ENCODE measurements at places on chromosomes 4 and X.

DNA sequence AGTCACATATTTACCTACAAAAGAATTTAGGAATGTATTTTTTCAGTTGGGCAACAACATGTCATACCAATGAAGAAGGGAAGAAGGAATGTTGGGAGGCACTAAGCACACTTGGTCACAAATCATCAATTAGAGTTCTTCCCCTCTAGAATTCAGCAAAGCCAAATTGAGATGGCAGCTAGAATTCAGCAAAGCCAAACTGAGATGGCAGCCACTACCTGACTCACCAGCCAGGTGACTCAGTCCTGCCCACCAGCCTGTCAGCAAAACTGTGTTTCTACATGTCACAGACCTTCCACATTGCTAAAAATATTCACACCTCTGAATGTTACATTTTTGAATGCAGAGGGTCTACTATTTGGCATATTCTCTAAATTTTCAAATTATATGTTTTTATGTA, 63.2 kb upstream of the NOCT start:
- no peak for DNase-seq

- DNase-seq, result no peak
These were observed 342.3 kb downstream of the HNRNPD start for GRCh38 chr4:82031376-82031927.

DNA sequence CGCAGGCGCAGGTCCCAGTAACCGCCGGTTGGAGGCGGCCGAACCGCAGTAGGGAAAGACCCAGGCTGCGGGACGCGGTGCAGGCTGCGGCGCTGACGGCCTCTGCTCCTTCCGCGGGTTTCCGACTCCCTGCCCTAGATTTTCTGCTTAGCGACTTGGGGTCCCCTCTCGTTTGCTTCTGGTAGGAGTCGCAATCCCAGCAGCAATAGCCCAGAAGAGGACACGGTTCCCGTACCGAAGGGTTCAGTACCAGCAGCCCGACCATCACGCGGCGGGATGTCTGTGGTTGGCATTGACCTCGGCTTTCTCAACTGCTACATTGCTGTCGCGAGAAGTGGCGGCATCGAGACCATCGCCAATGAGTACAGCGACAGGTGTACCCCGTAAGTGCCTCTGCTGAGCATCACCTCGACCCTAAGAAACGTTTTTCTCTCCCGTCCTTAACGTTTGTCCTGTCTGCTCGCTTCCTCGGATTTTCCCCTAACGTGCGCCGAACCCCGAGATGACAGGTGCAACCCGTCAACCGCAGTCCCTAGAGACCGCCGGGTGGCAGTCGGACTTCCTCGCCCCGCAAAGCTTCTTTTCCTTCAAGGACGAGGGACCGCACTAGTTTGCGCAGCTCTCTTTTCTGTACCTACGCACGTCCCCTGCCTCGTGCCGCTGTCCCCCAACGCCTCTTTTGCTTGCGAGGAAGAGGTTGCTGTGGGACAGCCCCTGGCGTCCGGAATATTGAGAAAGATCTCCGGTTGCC, at the start of gene HSPA4L:
HSPA4L (plus strand) TSS at position 48 of the 751 bp plus-strand sequence; CDS start at position 277, 229 bp downstream.
- DNase-seq, result peak; percentile 50

DNA sequence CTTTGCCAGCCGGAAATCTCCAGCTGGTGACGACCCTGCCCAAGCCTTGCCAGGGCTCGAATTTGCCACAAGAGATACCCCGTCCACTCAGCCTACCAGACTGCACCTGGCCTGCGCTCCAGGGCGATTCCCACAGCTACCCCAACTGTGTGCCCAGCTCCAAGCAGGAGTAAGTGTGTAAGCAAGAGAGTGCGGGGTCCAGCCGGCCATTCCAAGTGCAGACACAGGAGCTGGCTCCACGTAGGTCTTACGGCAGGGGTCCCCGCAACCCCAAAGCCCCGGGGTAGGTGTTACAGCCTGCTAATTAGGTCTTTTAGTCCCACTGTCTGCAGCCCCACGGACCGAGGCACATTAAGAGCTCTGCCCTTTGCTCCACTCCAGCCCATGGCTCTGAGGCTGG, 1305.2 kb downstream of the ARAP2 start:
- DNase-seq, result no peak

GRCh38 chr4:97507587-97508245, 635.6 kb downstream of the STPG2 start:
- no peak for DNase-seq

DNA sequence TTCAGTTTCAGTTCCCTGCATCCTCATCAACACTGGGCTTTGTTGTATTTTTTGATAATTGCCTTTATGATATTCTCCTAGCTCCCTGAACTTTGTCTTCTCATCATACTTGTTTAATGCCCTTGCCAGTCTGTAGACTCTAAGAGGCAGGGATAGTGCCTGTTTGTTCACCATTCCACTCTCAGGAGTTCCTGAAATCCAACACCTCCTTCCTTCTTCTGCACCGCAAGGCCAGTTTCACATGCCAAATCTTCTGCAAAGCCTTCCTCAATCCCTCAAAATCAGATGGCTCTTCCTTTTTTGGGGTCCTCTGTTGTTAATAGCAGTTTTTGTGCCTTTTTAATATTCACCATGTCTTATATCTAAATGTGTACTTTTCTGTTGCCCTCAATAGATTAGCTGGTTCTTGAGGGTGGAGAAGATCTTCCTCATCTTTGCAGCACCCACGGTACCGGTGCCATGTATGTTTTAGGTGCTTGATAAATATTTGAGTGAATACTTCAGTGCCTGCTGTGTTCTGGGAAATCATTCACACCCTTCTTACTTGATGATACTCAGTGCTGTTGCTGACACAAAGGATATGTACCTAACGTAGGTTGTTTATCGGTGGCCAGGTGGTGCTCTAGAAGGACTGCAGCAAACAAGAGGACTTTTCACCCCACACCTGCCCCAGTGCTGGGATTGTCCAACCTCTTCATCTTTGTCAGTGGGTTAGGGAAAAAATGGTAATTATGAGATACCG, 85.3 kb upstream of the LIMCH1 start:
- DNase-seq, result no peak

- no peak for DNase-seq
These were observed 218.6 kb upstream of the KCNIP4 start for GRCh38 chr4:22167201-22167600.

DNA sequence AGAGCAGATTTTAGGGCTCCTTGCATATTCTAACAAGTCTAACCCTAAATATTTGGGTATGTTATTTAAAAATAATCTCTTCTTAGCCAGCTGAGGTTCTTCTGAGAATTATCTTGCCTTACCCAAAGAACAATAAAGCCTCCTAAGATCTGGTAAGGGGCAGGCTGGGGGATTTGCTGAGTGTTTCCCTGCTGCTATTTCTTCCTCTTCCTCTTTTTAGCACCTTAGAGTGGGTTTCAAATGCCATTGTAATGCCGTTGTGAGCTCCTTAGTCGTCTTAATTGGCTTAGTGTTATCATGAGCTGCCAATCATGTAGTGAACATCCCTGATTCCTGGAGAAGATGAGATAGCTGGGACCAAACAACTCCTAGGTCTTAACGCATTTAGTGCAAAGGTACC, 15.4 kb downstream of the STOX2 start:
- no peak for DNase-seq

DNA sequence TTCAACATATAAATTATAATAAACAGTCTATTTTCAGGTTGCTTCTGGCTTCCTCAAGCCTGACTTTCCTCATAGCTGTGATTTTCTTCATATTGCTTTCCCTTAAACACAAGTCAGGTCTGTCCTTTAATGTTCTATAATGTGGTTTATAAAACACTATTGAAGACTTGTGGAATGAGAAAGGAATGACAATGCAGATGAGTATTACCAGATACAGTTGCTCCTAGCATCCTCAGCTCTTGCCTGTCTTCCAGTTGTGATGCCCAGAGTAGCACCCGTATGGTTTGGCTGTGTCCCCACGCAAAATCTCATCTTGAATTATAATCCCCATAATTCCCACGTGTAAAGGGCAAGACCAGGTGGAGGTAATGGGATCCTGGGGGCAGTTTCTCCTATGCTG, 265.7 kb upstream of the BOD1L1 start:
- no peak for DNase-seq

GRCh38 chrX:39726771-39727170, 371.0 kb downstream of the BCOR start:
- DNase-seq, result no peak

- no peak for DNase-seq
These were observed 81.7 kb upstream of the STOX2 start for GRCh38 chr4:183823434-183823833.

- DNase-seq, result no peak
These were observed 191.9 kb downstream of the PPP1R2C start for GRCh38 chrX:42585842-42586621.

GRCh38 chr4:142983065-142983464, 137.0 kb upstream of the INPP4B start:
- DNase-seq, result no peak

GRCh38 chr4:149110481-149110880, 668.3 kb upstream of the NR3C2 start:
- no peak for DNase-seq

GRCh38 chr4:187357821-187358220, 634.2 kb upstream of the FAT1 start:
- DNase-seq, result no peak

- DNase-seq, result no peak
These were observed 146.7 kb upstream of the VEGFC start for GRCh38 chr4:176939445-176939844.

DNA sequence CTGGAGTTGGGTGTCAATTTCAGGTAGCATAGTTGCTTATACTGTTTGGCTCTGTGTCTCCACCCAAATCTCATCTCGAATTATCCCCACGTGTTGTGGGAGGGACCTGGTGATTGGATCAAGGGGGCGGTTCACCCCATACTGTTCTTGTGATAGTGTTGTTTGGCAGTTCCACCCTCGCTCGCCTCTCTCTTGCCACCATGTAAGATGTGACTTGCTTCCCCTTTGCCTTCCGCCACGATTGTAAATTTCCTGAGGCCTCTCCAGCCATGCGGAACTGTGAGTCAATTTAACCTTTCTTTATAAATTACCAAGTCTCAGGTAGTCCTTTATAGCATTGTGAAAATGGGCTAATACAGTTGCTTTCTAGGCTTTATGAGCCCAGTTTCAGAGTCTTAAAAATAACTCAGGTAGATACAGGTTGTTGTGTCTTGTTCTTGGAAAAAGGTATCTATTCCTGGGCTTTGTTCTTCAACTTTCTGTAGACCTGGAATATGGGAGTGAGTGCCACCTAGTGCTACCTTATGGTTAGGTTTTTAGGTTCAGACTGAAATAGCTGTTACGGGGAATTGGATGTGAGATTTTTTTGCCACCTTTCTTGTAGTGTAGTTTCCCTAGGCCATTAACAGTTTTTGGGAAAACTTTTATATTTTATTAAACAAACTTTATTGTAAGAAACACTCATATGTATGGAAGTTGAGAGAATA, 15.6 kb downstream of the PGK1 start:
- no peak for DNase-seq

GRCh38 chr4:125736057-125736456, 421.3 kb downstream of the FAT4 start:
- DNase-seq, result no peak

GRCh38 chr4:62399242-62399641, 1199.1 kb downstream of the ADGRL3 start:
- DNase-seq, result no peak

- DNase-seq, result no peak
These were observed 1668.1 kb upstream of the AGA start for GRCh38 chr4:179110356-179110755.

DNA sequence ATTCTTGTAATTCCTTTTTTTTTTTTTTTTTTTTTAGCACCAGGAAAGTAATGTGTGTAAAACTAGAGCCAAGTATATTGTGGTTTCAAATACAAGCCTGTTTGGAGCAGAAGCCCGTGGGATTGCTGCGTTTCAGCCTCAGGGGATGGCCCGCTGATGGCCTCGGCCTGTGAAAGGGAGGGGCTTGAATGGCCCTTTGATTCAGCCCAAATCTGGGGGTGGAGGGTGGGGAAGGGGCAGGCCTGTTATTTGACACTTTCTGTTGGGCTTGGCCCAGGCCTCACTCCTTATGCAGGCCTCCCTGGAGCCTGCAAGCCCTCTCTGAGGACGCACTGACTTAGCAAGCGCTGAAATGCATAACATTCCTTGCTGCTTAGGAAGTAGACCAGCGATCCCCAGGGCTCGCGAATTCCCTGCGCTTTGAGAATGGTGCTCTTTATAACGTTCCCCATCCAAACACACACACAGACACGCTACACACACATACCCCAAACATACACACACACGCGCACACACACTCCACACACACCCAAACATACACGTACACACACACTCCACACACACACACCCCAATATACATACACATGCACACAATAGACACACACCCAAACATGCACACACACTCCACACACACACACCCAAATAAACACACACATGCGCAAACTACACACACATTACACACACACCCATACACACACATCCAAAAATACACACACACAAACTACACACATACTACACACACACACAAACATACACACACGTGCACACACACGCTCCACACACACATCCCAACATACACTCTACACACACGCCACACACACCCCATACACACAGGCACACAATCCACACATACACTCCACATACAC, 29.6 kb downstream of the TLR10 start:
- DNase-seq, result no peak

DNA sequence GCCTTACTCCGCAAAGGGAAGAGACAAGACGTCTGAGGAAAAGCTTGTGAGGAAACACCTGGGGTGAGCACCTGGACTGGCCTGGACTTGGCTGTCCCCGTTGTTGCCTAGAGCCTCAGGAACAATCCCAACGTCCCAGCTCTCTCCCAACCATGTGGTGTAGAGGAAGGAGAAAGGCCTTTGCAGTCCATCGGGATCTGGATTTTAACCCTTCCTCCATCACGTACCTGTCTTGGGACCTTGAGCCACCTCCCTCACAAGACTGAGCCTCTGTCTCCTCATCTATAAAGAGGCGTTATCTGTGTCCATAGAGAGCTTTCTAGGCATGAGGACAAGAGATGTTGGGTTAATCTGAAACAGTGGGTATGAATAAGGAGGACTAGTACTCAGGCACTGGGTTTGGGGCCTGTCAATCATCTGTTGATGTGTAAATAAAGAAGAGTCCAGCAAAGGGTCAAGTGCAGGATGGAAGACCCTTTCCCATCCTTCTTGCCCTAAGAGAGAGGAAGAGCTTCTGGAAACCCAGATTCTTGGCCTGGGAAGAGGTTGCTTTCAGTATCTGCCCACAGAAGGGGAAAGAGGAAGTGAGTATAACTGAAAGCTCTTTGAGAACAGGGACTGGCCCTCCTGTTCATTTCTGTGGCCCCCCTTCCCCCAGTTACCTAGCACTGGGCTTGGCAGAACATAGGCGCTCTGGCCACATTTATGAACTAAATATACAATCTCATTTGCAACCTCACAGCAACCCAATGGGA, 137.1 kb downstream of the PJA1 start:
- no peak for DNase-seq
